NCI-H226 (cell line): ENCODE measurements at places on chromosomes 7 and 10.

DNA sequence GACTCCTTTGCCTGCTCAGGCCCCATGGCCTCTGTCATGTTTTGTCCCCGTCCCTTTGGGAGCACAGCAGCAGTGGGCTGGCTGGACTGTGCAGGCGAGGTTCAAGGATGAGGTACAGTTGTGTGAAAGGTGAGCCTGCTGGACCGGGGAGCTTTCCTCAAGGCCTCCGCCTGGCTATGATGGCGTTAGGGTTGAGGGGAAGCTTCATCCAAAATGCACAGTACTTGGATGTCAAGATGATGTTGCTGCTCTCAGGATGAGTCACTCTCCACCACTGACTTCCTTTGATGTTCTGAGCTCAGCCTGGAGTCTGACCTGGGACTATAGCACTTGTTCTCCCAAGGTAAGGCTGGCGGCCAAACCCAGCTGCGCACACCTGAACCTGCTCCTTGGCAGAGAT is 152.7 kb upstream of the SHH start:
- DNase-seq, result no peak

DNA sequence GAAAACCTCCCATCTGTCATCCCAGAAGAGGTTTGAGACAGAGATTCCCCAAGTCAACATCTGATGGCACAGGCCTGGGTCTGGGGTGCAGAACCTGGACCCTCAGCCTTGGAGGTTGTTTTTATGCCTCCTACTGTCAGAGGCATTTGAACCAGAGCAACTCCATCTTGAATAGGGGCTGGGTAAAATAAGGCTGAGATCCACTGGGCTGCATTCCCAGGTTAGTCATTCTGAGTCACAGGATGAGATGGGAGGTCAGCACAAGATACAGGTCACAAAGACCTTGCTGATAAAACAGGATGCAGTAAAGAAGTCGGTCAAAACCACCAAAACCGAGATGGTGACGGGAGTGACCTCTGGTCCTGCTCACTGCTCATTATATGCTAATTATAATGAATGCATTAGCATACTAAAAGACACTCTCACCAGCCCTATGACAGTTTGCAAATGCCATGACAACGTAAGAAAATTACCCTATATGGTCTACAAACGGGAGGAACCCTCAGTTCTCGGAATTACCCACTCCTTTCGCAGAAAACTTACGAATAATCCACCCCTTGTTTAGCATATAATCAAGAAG is 92.0 kb downstream of the ITGA8 start:
- DNase-seq, result peak; percentile 9

DNA sequence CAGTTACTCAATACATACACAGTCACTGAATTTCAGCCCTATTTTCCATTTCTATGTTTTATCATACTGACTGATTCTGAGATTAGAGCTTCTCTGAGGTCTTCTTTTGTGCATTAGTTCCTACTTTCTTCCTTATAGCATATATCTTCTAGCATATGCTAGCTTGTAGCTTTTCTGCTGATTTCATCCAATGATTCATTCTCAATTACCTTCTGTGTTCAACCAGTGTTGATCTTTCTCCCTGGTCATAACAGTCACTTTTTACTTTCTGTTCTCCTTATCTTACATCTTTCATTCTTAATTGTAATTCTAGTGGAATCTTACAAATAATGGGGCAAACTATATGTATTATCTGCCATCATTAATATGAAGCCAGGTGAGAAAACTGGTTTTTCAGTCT is 159.5 kb upstream of the HGF start:
- DNase-seq, result peak; percentile 22

GRCh38 chr10:20630092-20630643 is 266.9 kb downstream of the NEBL start:
- DNase-seq, result no peak

DNA sequence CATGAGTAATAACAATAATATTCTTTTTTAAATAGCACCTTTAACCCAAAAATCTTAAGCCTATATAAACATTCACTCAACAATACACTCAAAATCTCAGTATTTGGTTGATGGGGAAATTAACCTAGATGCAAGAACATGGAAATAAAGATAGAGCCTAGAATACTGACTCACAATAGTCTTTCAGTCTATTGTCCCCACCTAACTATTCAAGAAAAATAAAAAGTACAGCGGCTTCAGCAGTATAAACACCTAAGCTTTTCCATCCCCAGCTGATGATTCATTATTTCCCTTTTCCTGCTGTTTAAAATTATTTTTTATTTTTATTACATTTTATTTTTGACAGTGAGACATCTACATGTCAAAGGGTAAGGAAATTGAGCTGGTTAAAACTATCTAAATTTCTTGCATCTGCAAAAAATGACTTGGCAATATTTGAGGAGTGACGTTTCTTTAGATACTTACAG is 201.4 kb downstream of the FZD1 start:
- DNase-seq, result no peak

DNA sequence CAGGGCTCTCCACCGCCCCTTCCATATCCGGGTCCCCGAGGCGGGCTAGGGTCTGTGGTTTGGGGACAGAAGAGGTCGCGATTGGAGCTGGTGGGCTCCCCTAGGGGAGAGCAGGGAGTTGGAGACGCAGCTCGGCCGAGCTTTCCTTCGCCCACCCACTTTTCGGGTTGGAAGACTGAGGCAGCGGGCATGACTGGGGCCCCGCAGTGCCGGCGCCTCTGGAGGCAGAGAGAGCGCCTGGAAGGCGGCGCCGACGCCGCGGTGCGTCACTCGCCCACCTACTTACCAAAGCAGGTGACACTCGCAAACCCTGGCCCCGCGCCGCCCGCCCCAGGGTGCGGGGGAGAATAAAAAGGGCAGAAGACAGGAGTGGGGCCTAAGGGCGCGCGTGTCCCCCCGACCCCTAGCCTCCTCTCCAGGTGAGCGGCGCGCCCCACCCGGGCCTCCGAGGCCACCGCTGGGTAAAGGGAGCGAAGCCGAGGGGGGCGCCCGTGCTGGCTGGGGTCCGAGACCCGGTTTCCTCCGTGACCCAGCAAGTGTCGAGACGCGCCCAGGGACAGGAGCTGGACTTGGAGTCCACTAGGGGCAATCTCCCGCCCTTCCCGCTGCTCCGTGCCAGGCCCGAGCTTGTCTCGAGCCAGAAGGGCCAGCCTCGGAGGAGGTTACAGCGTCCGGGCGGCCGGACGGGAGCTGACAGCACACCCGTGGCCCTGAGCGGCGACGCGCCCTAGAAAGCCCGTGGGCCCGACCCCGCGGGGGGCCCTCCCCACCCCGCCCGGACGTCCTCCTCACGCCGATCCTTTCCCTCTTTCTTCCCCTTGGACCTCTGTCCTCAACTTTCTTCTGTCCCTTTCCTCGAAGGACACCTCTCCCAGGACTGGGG is 34.4 kb upstream of the GRID1 start:
- DNase-seq, result no peak

DNA sequence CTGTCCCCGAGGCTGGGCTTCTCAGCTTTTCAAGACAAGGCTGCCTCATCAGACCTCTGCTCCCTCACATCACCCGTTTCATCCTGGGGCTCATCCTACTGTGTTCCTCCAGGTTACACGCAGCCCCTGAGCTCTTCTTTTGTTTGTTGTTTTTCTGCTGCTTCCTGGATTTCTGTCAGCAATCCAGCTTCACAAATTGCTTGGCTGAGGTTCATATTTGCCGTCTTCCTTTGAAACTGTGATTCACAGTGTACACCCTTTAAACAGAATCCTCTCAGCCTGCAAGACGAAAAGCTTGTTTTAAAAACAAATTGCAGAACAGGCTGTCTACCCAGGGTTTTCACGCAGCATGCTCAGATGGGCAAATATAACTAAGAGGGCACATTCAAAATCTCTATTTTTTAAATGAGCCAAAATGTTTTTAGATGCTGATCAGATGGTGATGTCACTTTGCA is 39.1 kb upstream of the PARD3 start:
- DNase-seq, result peak; percentile 23

DNA sequence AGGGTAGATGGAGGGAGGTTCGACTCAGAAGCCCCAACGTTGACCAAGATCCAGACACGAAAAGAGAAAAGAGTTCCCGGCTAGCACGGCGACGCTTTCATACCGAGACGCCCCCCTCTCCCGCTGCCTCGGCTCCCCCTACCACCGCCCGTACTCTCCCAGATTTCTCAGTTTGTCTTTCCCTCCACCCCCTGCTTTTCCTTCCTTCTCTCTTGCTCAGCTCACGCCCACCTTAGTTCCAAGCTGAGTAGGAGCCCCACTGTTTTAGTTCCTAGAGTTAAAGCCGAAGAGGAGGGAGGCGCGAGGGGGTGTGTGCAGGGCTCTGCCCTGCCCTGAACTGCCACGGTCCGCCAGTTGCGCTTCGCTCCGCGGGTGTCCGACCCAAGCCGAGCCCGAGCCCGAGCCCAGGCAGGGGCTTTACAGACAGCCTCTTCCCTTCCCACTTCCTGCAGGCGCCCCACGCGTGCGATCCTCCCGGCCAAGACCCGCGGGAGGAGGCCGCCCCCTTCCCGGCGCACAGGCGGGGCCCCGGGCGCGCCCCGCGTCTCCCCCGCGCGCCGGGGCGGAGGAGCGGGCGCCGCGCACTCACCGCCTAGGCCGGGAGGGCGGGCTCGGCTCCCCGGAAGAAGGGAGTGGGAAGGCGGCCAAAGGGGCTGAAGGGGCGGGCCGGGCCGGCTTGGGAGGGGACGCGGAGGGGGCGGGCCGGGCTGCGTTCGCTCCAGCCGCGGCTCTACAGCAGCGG is at the start of gene EPHB6:
Gene EPHB6, plus strand, starts transcription at position 705 of the 742 bp plus-strand sequence. CDS start 8,152 bp downstream, outside the sequence.
- peak; percentile 76 for DNase-seq

DNA sequence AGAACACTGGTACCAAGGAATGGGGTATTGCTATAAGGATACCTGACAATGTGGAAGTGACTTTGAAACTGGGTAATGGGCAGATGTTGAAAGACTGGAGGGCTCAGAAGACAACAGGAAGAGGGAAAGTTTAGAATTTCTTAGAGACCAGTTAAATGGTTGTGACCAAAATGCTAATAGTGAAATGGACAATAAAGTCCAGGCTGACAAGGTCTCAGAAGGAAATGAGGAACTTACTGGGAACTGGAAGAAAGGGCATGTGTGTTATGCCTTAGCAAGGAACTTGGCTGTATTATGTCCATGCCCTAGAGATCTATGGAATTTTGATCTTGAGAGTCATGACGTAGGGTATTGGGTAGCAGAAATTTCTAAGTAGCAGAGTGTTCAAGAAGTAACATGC is 38.0 kb downstream of the FAM149B1 start:
- no peak for DNase-seq

GRCh38 chr7:150753826-150754603 is 16.8 kb downstream of the GIMAP5 start:
- peak; percentile 31 for DNase-seq

DNA sequence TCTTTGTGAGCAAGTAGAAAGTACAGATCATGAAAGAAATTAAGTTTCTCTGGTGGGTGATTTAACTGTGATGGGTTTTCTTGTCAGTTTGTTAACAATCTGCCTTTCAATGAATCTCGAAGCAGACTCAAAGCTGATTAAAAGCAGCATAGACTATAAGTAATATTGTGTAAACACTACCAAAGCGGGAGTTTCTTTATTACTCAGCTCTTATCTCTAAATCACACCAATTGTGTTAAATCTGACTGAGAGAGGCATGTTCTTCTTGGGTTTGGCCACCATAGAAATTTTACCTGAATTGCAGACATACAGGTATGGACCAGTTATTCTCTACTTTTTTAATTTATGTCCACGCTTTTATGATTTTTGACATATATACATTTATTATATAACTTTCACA is 65.2 kb downstream of the DKK1 start:
- DNase-seq, result no peak

- DNase-seq, result no peak
Observed at GRCh38 chr10:5563991-5564536, 39.3 kb downstream of the CALML3 start.

- no peak for DNase-seq
Observed at GRCh38 chr7:260441-261281, 29.3 kb upstream of the FOXL3 start.

DNA sequence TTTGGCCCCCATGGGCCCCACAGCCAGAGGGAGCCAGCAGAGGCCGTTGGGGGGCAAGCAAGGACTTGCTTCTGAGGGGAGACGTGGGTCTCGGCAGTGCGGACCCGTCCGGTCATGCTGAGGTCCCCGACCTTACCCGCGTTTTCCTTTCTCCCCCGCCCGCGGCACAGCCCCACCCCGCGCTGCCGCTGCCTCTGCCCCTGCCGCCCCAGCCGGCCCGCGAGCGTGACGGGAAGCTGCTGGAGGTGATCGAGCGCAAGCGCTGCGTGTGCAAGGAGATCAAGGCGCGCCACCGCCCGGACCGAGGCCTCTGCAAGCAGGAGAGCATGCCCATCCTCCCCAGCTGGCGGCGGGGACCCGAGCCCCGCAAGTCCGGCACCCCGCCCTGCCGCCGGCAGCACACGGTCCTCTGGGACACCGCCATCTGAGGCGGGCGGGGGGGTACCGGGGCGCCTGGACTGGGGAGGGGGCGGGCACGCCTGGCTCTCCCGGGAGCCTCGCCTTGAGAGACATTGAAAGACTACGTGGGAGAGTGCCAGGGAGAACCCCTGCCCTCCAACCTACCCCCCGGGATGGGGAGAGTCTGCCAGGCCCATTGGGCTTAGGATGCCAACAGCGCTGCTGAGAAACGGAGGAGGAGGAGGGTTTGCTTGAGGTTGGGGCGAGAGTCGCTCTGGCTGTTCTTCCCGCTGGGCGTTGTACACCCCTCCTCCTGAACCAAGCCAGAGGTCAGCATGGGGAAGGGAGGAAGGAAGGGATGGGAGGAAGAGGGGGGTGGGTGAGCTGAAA is 9.9 kb downstream of the NYAP1 start:
- DNase-seq, result no peak

DNA sequence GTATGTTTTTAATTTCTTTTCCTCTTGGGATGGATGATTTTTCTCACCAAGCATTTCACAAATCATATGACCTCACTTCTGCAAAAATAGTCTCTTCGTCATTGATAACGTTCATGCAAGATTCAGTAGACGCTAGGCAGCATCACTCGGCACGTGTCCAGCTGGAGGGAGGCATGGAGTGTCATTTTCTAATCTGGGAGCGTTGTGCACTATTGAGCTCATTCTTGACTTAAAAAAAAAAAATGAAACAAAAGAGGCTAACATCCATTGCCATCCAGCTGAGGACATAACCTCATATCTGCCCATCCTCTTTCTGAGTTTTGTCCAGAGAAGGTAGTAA is 56.2 kb downstream of the COL17A1 start:
- DNase-seq, result no peak

DNA sequence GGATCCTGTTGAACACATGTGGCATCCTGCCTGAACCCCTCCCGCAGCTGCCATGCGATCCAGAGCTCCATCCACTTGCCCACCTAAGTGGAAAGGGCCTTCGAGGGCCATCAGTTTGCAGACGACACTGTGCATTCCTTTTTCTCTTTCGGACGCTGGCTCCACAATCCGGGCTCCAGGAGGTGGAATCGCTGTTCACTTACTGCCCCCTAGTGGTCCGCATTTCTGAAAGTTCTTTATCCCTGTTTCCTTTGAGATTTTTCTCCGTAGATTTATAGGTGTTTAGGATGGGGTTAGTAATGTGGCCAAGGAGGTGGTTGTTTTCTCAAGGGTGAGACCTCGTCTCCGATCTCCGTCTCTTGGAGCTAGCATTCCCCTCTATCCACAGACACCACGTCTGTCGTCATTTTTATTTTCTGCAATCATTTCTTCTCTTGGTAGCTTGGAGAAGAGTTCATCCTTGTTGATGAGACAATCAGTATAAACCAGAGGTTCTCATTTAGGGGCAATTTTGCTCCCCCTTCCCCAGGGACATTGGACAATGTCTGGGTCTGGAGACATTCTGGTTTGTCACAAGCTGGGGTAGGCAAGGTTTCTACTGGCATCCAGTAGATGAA is 204.6 kb downstream of the ARHGAP21 start:
- no peak for DNase-seq
